ENCODE measurements at places on chromosomes 12 and 14.

- no peak for DNase-seq
Measured at GRCh38 chr12:54292083-54292930, 8.5 kb downstream of the NFE2 start.

- no peak for DNase-seq
Measured at GRCh38 chr14:65958664-65959562, 527.3 kb upstream of the CCDC196 start.

DNA sequence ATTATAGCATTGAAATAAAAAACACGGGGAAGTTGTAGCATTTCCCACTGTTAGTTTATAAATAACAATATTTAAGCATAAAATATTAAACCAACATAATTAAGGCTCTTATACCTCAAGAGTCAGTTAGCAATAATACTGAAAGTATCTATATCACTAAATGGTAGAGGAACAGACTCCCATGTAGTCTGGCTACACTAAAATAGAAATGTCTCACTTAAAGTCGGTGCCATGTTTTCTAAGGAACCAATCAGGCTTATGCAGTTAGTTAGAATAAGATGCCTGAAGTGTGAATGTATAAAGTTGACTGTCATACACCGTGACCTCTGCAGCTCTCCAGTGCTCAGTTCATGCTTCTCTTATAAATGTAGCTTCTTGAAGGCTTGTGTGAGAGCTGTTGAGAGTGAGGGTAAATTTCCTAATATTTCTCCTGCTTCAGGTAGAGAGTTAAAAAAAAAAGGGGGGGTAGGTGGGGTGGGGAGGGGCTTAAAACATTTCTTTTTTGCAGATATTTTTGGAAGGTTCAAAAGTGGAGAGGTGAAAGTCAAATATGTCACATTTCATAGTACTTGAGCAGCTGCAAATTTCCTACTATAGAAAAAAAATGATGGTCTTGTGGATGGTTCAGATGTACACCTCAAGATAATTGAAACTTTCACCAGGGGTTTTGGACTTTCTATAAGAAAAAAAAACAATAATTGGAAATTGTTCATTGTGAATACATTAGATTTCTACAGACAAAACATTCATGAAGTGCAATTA is 64.5 kb downstream of the PTCSC3 start:
- no peak for DNase-seq

DNA sequence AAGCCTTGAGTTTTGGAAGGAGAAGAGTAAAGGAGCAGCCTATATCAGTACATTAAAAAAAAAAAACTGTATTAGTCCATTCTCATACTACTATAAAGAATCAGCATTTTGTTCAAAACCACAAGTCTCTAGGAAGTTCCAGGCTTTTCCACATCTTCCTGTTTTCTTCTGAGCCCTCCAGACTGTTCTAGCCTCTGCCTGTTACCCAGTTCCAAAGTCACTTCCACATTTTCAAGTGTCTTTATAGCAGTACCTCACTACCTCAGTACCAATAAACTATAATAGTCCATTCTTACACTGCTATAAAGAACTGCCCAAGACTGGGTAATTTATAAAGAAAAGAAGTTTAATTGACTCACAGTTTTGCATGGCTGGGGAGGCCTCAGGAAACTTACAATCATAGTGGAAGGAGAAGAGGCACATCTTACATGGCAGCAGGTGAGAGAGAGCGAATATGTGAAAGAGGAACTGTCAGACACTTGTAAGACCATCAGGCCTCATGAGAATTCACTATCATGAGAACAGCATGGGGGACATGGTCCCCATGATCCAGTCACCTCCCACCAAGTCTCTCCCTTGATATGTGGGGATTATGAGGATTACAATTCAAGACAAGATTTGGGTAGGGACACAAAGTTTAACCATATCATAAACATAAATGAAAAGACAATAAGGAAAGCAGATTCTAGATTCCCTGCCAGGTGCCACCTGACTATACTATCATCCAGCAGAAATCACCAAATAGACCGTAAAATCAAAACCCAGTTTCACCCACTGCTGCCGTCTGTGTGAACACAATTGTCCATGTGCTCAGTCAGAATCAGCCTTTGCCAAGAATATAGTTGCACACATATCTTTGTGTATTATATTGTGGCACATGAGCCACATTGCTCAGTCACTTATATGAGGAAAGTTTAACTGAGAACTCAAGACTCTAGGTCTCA is 27.8 kb downstream of the TOGARAM1 start:
- DNase-seq = no peak

DNA sequence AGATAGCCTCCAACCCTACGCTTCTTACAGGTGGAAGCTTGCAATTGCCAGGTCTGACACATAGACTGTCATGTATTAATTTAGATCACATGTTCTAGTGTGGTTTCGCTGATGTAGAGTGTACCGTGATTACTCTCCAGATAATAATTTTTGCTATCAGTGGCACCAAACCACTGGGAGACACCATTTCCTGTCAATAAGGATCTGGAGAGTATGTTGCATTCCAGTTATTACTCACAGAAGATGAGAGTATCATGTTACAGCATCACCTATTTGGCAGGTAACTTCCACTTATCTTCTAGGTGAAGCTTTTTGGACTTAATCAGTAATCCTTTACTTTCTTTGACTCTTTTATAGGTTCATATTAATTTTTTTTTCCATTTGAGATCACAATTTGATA is 147.2 kb downstream of the HELB start:
- no peak for DNase-seq

DNA sequence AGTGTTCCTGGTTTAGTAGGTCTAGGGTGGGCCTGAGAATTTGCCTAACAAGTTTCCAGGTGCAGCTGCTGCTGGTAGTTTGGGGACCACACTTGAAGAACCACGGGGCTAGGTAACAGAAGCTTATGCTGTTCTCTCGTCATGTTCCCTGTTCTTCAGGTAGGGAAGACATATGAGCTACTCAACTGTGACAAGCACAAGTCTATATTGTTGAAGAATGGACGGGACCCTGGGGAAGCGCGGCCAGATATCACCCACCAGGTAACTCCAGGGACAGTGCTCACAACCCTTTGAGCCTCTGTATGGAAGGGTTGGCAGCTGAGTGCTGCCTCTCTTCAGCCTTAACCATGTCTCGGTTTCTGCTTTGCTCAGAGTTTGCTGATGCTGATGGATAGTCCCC is 3.5 kb downstream of the EMG1 start:
- DNase-seq = no peak

- no peak for DNase-seq
Measured at GRCh38 chr12:101777485-101777884, 38.2 kb upstream of the SYCP3 start.

DNA sequence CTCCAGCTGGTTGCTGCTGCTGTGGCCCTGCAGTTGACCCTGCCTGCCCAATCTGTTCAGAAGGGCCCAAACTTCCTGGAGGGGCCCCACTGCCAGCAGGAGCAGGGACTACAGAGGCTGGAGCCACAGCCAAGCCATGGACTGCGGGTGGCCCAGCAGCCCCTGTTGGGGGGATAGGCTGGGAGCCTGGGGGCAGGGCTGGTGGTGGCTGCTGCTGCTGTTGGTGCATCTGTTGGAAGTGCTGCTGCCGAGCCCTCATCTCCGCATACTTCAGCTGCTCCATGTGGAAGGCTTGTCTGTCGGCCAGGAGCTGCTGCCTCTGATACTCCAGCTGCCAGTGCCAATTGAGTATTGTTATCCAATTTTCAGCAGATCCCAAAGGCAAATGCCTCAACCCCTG is 7.2 kb downstream of the MYL6 start:
- no peak for DNase-seq

- DNase-seq = no peak
Measured at GRCh38 chr12:45725631-45726602, 3.6 kb upstream of the ARID2 start.

GRCh38 chr12:16833376-16834015 is 227.5 kb upstream of the LMO3 start:
- DNase-seq = no peak

DNA sequence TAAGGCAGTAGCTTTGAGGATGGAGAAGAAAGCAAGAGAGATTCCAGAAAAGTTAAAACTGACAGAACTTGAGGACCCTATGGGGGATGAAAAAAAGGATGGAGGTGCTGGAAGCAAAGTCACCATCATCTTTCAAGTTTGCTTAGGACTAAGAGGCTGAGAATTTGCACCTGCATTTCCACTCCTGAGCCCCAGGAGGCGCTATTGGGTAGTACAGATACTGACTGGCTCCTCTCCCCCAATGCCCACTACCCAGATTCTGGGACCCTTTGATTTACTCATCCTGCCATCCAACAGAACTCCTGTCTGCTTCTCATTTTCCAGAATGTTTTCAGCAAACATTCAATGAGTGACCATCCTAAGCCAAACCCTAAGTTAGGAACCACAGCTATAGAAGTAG is 34.0 kb upstream of the CMKLR1 start:
- no peak for DNase-seq

DNA sequence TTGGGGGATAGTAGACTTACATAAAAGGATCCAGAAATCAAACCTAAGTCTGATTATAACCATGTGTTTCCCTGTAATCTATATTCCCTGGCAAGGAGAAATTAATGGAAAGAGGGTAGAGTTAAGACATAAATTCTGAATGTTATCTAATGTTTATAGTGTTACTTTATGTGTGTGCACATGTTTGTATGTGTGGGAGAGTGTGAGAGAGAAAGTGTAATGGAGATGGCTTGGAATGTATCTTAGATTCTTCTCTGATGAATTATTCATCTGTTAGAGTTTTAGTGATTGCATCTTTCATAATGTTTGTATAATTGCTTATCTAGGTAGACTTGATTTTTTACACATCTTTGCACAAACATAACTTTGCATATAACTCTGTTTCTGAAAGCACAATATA is 490.9 kb downstream of the FLRT2 start:
- DNase-seq = no peak

DNA sequence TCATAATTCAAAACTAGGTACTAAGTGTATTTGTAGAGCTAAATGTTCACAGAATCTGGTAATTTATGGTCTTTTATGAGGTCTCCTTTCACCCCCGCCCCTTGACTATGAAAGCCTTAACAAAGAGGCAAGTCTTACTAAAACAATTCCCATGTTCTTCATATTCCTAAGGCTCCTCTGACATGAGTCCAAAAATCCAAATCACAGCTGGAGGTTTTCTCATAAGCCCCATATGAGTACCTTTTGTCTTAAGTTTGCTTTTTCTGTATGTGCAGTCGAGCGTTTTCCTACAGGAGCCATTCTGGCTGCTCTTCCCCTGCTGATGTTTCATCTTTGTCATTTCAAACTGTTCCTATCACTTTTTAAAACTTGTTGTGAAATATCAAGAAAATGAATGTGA is 55.2 kb downstream of the SIX1 start:
- DNase-seq = no peak

DNA sequence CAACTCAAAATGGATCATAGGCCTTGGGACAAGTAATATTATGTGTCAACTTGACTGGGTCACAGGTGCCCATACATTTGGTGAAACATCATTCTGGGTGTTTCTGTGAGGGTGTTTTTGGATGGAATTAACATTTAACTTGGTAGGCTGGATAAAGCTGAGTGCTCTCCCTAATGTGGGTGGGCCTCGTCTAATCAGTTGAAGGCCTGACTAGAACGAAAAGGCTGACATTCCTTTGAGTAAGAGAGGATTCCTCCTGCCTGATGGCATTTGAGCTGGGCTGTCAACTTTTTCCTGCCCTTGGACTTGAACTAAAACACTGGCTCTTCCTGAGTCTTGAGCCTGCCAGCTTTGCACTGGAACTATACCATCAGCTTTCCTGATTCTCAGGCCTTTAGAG is 93.4 kb upstream of the ESRRB start:
- no peak for DNase-seq

DNA sequence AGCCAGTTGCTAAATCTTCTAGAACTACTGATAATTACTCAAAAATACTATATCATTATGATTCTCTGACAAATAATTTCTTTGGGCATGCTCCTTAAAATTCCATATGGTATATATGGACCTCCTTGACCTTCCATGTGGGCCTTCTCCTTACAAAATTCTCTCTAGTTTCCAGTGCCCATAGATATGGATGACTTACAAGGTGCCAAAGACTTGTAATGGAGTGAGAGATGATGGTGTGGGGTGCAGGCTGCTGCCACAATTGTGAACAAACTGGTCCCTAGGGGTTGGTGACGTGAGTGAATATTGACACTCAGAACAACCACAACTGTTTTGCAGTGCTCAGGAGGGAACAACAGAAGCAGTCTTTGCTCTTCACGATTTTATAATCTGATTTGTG is 378.9 kb downstream of the SNAPC1 start:
- no peak for DNase-seq

GRCh38 chr12:9827209-9827888 is at the start of gene KLRF1:
TSS of gene KLRF1 (plus strand) at chr12:9827481. CDS start at chr12:9827545, 64 bp downstream.
- DNase-seq = no peak

DNA sequence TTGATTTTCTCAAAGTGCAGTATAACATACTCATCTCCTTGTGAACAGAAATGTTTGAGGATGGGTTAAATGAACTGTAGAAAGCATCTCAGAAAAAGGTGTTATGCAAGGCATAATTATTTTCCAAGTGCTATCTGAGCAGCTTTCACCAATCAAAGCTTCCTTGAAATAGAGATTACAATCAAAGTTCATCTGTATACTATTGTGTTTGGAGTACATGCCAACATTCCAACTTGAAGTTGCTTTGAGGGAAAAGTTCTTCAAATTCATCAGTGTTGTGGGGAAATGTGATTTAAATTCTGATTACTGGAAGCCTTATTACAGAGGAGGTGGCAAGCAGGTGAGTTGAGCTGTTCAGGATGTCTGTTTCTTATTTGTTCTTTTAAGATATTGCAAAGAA is 68.2 kb downstream of the TMTC2 start:
- no peak for DNase-seq

DNA sequence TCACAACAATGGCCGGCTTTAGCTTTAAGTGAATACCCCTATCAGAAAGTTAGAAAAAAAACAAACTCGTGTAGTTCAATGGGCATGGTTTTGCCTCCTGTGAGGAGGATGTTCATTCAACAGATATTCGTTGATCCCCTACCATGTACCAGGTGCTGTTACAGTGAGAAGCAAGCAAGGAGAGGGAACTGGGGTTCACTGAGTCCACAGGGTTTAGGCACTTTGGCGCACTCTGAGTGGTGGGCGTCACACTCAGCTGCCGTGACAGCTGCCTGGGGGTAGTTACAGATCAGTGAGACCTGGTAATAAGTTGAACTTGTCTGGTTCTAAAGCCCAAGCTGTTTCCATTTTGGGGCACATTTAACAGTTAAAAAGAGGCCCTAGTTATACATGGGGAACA is 74.2 kb downstream of the PAPOLA start:
- DNase-seq = no peak

DNA sequence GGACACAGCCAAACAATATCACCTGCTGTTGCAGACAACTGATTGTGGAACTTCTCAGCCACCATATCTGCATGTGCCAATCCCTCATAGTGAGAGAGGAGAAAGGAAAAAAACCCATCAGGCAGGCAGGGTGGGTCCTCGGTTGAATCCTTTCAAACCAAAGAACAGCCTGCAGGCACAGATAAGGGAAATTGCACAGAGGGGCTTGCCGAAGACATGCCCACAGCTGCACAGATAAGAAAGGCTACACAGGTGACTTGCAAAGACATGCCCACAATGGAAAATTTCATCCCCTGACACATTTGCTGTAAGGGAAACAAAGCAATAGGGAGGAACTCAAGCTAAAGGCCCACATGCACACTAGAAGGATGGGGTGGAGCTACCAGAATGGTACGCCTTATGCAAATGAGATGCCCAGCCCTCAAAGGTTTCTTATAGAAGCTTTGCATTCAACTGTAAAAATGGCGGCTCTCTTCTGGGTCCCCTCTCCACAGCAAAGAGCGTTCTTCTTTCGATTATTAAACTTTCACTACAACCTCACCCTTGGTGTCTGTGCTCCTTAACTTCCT is 170.0 kb upstream of the TMPO start:
- DNase-seq = no peak

GRCh38 chr12:109331301-109331952 is 16.3 kb upstream of the MYO1H start:
- no peak for DNase-seq
